ENCODE measurements at places on chromosomes 11 and 22.

- DNase-seq, result no peak
Measured at GRCh38 chr11:68107689-68108088, 13.5 kb downstream of the CHKA start.

DNA sequence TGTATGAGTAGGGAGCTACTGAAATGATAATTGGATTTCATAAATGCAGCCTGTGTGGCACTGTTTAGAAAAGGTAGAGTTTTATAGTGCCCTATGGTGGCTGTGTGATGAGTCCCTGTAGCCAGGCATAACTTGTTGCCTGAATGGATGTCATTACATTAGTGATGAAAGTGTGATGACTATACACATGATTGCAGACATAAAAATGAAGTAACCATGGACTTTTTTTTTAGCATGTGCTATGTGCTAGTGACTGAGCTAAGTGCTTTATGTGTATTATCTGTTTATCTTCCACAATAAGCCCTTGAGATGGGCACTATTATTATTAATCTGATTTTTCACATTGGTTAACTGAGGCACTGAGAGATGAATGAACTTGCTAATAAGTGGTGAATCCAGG is 13.5 kb upstream of the GRAMD1B start:
- no peak for DNase-seq

DNA sequence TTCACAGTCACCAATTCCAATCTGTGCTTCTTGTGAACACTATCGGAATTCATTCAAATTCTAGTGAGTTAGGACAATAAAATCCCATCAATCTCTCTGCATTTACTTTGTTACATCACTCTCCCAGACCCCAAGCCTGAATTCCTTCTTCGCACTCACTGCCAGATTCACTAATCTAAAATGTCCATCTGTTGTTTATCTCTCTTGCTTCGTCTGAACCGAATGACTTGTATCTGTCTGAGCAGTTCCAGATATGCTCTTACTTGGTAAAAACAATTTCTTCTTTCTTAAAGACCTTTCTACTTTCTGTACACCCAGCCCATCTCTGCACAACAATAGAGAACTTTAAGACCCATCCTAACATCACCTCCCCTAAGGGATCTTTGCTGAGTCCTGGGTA is 7.0 kb downstream of the MMP10 start:
- no peak for DNase-seq

GRCh38 chr11:2386591-2386990 is 9.5 kb downstream of the CD81 start:
- DNase-seq, result no peak

- DNase-seq, result no peak
Measured at GRCh38 chr11:7971846-7972245, 6.6 kb upstream of the NLRP10 start.

GRCh38 chr22:42356533-42356932 is 75.7 kb downstream of the NFAM1 start:
- no peak for DNase-seq

DNA sequence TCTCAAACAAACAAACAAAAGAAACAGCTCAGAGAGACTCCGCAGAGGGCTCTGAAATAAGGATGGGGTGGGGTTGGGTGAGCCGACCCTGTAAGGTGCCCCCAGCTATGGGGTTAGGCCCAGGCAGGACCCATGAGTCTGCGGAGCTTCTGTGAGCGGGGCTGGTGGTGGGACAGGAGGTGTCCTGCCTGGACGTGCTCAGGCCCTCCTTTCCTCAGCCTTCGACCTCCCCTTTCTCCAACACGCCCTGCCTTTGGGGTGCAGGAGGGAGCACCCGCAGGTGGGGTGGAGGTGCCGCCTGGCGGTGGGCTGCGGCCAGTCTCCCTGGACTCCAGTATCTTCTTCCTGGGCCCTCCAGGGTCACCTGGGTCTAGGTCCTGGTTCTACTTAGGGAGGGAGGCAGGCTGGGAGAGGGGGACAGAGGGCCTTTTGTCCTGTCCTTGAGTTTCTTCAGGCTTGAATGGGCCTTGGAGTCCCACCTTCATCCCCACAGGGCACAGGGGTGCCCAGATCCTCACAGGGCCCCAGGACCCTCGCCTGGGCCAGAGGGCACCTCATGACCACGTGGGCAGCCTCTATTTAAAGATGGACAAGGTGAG is 12.3 kb downstream of the PRR33 start:
- DNase-seq, result no peak

DNA sequence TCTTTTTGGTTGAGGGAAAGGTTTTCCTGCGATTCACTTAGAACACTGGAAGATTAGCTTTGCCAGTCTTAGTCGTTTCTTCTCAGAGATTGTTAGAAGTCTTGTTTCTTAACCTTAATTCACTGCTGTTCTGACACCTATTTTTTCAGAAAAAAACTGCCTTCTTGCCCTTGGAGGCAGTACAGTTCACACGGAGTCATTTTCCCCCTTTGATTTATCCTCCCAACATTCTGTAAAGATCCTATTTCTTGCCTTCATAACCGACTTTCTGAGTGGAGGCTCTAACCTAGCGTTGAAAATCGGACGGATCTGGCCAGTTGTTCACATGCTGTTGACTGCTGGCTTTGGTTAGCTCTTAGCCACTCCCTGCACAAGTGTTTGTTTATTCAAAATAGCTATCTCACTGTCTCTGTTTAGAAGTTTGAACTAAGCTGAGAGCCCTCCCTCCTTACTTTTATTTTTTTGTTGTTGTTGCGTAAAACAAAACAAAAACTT is 737 bp downstream of the BCL2L13 start:
- DNase-seq, result no peak

DNA sequence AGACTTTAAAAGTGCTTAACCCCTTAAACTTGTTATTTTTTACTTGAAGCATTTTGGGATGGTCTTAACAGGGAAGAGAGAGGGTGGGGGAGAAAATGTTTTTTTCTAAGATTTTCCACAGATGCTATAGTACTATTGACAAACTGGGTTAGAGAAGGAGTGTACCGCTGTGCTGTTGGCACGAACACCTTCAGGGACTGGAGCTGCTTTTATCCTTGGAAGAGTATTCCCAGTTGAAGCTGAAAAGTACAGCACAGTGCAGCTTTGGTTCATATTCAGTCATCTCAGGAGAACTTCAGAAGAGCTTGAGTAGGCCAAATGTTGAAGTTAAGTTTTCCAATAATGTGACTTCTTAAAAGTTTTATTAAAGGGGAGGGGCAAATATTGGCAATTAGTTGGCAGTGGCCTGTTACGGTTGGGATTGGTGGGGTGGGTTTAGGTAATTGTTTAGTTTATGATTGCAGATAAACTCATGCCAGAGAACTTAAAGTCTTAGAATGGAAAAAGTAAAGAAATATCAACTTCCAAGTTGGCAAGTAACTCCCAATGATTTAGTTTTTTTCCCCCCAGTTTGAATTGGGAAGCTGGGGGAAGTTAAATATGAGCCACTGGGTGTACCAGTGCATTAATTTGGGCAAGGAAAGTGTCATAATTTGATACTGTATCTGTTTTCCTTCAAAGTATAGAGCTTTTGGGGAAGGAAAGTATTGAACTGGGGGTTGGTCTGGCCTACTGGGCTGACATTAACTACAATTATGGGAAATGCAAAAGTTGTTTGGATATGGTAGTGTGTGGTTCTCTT is 2.8 kb downstream of the MALAT1 start:
- peak; percentile 18 for DNase-seq

DNA sequence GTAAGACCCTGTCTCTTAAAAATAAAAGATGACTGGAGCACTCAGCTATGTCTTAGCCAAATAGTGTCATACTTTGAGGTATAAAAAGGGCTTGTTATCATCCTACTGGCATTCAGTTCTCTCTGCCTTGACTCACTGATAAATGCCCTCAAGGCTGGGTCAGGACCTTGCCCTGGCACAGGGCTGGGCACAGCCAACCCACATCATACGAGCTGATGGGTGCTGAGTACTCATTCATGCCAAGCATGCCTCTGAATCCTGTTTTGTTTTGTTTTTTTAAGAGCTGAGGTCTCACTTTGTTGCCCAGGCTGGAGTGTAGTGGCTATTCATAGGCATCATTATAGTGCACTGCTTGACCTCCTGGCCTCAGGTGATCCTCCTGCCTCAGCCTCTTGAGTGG is 1.9 kb downstream of the SMTNL1 start:
- DNase-seq, result no peak

- DNase-seq, result no peak
Measured at GRCh38 chr11:100740440-100740839, 53.4 kb downstream of the ARHGAP42 start.

DNA sequence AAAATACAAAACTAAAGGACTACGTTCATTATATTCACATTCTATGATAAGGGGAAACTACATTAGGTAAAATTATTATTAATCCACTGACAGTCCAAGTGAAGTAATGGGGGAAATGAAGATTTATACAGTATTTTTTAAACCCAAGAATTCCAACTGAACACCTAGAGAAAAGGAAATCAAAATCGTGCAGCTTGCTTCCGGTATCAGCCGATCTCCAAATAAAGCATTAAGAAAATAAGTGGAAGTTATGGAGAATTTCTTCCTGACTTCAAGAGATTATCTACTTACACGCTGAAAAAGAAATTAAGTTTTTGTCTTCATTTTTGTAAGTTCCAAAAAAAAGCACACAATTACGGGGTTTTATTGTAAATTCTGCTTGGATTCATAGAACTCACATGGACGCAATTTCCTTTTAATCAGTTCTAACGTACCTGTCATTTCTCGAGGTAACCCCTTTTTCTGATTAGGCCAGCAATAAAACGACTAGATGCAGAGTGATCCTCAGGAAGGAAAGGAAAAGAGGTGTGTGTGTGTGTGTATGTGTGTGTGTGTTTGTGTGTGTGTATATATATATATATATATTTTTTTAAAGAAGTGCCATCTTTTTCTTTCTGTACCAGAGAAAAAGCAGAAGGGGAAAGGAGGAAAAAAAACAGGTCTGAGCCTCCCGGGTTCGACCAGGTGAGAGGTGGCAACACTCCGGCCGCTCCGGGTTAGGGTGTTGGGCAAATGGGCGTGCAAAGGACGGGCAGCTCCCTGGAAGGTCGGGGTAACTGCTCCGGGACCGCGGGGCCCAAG is 1.1 kb downstream of the ZBTB44 start:
- no peak for DNase-seq

- DNase-seq, result no peak
Measured at GRCh38 chr11:47376525-47377371, 1.6 kb downstream of the SPI1 start.
